ENCODE measurements at places on chromosomes 5 and 9.

DNA sequence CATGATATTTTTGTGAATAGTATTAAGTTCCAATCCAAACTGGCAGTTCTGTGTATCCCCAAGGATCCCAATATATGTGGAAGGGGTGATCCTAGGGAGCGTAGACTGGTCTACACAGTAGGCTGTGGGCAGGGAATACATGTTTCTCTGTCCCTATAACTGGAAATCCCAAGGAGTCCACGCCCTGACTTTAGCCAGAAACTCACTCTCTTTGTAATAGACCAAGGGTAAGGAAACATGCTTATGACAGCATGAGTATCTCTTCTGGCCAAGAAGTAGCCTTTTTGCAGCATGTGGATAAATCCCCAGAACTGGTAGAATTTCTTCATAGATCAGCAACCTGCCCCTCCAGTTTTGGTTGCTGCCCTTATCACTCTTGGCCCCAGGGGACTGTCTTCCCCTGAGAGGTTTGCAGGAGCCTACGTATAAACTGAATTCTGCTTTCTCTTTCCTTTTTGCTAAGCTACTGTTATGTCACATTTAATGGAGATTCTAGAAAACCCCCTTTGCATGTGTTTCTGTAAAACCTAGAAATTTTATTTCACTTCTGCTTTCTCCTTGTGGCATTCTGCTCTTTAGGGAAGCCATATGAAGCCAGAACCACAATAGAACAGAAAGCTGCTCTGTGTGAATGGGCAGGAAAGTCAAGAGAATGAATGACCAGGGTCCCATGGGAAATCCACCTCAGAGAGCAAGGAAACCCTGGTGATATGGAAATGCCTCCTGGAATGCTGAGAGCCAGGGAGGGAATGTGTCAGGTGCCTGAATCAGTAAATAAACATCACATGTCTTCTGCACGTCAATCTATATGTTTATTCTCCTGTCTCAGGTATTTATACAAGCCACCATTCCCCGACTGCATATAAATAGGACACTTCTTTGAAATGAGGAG, 3.5 kb downstream of the IFNA2 start:
- peaks cover 7% of the 10 kb centered on the region for H3K4me1 ChIP-seq
- no peak overlapping the region for H3K27ac ChIP-seq
- no peaks in the 10 kb centered on the region for H3K36me3 ChIP-seq
- H3K4me3 ChIP-seq = peak overlapping the region; percentile 26
- H3K27me3 ChIP-seq = no peaks in the 10 kb centered on the region
- DNase-seq = no peak

GRCh38 chr5:61951295-61951694, 354.7 kb upstream of the KIF2A start:
- no peaks in the 10 kb centered on the region for H3K27me3 ChIP-seq
- H3K4me3 ChIP-seq = no peak overlapping the region
- no peak overlapping the region for H3K27ac ChIP-seq
- H3K4me1 ChIP-seq = no peaks in the 10 kb centered on the region
- no peaks in the 10 kb centered on the region for H3K36me3 ChIP-seq
- DNase-seq = no peak

DNA sequence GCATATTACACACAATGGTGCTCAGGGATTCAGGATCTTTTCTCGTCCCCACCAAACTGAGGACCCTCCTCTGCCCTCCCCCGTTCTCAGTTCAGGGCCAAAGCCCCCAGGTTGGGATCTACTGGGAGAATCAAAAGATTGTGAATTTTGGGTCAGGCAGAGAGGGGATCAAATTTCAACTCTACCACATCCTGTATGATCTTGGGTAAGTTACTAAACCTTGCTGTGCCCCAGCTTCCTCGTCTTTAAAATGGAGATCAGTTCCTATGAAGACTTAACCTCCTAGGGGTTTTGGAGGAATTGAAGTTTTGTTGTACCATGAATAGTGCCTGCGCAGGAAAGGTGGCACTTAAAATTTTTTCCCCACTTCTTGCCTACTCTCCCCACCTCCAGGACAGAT, 62.4 kb downstream of the RAI14 start:
- no peak for DNase-seq
- H3K27ac ChIP-seq = peak overlapping the region; percentile 69
- no peak overlapping the region for H3K4me3 ChIP-seq
- peaks cover 3% of the 10 kb centered on the region for H3K4me1 ChIP-seq
- no peaks in the 10 kb centered on the region for H3K36me3 ChIP-seq
- H3K27me3 ChIP-seq = no peaks in the 10 kb centered on the region

GRCh38 chr9:101683236-101683635, 55.2 kb downstream of the GRIN3A start:
- no peaks in the 10 kb centered on the region for H3K4me1 ChIP-seq
- DNase-seq = no peak
- no peak overlapping the region for H3K4me3 ChIP-seq
- H3K36me3 ChIP-seq = no peaks in the 10 kb centered on the region
- no peaks in the 10 kb centered on the region for H3K27me3 ChIP-seq

- no peak overlapping the region for H3K27ac ChIP-seq
- H3K4me3 ChIP-seq = no peak overlapping the region
- H3K4me1 ChIP-seq = no peaks in the 10 kb centered on the region
- no peaks in the 10 kb centered on the region for H3K36me3 ChIP-seq
Observed at GRCh38 chr5:801472-801871, 16.9 kb upstream of the ZDHHC11B start.

DNA sequence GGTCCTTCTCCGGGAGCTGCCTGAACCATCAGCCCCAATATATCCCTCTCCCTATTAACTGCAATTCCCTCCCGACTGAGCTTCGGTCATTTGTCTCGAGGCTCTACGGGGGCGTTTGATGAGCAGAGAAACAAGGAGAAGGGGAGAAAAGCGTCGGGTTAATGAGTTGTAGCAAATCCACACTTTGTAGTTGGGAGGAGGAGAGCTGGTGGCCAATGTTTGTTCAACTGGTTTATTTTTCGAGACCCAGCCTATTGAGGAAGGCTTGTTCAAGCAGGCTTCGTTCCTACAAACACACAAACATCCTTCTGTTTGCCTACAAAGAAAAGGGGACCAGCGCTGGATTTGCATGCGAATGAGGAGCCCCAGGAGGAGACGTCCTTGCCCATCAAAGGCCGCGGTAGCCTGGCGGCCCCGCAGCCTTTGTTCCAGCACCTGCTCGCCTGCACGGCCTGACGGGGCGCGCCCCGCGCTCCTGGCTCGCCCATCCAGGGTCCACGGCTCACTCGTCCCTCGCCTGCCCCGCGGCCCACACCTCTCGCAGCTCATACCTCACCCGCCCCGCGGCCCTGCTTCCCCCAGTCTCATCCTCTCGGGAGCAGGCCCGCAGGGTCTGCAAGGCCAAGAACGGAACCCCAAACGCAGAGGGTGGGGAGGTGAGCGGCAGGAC, 4.6 kb downstream of the FOXD1 start:
- peaks cover 2% of the 10 kb centered on the region for H3K36me3 ChIP-seq
- peaks cover 15% of the 10 kb centered on the region for H3K27me3 ChIP-seq
- H3K4me1 ChIP-seq = peaks cover 19% of the 10 kb centered on the region
- H3K4me3 ChIP-seq = no peak overlapping the region
- DNase-seq = no peak

- H3K4me3 ChIP-seq = no peak overlapping the region
- H3K27ac ChIP-seq = no peak overlapping the region
- no peaks in the 10 kb centered on the region for H3K27me3 ChIP-seq
- DNase-seq = no peak
Observed at GRCh38 chr9:100478192-100478591, 5.2 kb downstream of the TMEFF1 start.

DNA sequence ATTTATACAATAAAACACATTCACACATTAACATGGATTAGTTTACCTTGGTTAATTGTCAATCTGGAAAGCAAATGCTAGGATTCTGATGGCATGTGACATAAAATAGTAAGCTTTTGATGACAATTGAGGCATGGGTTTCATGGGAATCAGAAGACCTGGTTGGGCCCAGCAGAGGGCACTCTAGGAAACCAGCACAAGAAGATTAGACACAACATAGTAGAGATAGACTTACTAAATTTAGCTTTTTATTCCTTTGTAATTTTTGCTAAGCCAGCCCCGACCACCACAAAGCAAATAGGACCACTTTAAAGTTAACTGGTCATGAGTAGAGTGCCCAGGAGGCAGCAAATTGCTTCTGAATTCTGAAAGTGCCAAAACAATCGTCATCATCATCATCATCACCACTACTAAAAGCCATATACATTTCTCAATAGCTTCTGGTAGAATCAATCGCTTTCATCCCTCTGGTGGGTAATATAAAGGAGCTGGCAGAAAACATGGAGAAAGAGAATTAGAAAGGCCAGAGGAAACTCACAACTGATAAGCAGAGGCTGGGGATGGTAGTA, 163.2 kb downstream of the ARRDC3 start:
- no peak overlapping the region for H3K4me3 ChIP-seq
- H3K27ac ChIP-seq = no peak overlapping the region
- no peak for DNase-seq
- H3K27me3 ChIP-seq = no peaks in the 10 kb centered on the region
- H3K4me1 ChIP-seq = peaks cover 8% of the 10 kb centered on the region
- H3K36me3 ChIP-seq = no peaks in the 10 kb centered on the region

DNA sequence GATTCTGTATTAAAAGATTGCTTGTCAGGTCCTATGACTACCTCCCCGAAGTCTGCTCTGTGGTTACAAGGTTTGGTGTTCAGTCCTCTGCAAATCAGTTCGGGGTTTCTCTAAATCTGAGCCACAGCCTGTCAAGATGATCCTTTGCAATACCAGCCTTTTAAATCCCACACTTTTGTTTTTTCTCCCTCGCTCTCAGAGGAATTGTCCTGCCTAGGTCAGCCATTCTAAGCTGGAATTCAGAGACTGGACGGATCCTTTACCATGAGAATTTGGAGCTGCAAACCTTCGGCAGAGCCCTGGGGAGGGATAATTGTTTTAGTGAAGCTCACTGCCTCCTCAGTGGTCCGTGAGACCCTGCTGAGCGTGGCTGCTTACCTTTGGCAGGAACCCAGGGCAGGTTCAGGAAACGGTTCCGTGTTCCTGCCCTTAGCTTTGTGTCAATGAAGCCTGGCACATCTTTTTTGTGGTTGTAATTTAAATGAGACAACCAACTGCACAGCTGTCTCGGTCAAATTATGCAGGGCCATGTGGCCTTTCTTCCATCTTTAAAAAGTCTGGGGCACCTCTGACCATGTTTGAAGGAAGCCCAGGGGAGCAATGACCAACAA, 47.2 kb downstream of the EBF1 start:
- H3K36me3 ChIP-seq = no peaks in the 10 kb centered on the region
- H3K4me3 ChIP-seq = peak overlapping the region; percentile 75
- DNase-seq = no peak
- H3K4me1 ChIP-seq = peaks cover 36% of the 10 kb centered on the region
- peak overlapping the region; percentile 50 for H3K27ac ChIP-seq

DNA sequence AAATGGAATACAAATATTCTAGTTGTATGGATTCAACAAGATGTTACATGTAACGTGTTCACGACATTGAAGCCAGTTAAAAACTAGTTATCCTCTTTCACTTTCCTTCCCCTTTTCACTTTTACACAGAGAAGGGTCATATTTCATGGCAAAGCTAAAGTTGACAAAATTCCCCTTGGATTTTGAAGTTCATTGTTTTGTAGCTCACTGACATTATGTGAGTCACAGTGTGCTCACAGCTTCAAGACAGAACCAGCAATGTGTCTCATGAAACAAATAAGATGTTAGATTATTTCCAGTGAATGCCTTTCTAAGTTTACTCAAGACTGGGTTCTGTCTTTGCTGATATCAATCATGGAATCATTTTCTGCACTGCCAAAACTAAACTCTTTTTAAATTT, 535.5 kb upstream of the GRIN3A start:
- no peak overlapping the region for H3K4me3 ChIP-seq
- no peaks in the 10 kb centered on the region for H3K4me1 ChIP-seq
- no peak overlapping the region for H3K27ac ChIP-seq
- no peaks in the 10 kb centered on the region for H3K27me3 ChIP-seq

- no peak overlapping the region for H3K4me3 ChIP-seq
- H3K27me3 ChIP-seq = no peaks in the 10 kb centered on the region
- DNase-seq = no peak
- H3K27ac ChIP-seq = no peak overlapping the region
Observed at GRCh38 chr9:138101444-138102234, 224.1 kb downstream of the CACNA1B start.

DNA sequence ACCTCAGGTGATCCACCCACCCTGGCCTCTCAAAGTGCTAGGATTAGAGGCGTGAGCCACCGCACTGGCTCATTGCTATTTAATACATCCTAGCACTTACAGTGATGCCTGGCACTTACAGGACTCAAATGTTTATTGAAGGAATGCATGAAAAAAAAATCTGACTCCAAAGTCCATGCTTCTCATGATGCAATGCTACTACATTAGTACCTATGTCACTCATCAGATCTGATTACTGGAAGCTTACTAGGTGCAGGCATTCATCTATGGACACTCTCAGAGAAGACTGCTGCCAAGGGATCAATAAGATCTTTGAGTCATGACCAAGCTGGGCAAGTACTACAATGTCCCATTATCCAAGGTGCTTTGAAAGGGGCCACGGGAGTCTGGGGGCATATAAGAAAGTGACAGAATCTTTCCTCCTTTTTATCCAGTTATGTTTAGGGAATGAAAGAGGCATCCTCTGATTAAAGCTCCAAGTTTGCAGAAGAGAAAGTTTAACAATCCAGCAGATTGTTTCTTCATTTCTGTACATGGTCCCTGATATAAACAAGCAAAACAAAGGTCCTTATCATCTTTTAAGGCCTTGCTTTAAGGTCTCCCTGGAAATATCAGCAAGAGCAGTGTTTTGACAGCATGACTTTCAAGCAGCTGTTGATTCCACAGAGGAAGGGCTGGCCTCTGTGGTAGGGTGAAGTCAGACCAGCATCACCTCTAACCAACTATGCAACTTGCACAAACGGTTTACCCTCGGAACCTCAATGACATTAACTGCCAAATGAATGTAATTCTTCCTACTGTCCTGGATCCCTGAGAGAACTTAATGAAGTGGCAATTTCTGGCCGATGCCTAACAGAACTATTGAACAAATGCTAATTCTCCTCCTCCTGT, 35.9 kb downstream of the ARPC5L start:
- no peak for DNase-seq
- H3K27ac ChIP-seq = no peak overlapping the region
- H3K36me3 ChIP-seq = peaks cover 34% of the 10 kb centered on the region
- H3K4me3 ChIP-seq = no peak overlapping the region

DNA sequence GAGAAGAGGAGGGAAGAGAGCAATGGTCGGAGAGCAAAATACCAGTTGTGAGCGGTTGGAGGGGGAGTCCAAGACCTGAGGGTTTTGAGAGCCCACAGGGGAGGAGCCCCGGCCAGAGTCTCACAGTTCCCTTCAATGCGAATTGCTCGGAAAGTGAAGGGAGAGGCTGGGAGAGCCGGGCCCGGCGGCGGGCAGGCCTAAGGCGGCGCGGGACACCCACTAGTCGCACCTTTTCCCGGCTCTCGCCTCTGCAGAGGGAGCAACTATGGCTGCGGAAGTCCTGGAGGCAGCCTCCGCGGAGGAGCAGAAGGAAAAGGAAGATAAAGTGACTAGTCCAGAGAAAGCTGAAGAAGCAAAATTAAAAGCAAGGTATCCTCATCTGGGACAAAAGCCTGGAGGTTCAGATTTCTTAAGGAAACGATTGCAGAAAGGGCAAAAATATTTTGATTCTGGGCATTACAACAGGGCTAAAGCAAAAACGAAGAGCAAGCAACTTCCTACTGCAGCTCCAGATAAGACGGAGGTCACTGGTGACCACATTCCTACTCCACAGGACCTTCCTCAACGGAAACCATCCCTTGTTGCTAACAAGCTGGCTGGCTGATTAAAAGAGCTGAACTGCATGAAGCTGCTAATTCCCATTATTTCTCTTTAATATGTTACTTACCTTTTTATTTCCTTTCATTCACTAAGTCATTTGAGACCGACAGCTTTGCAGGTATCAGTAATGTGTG, 6.5 kb upstream of the BTNL3 start:
- no peak for DNase-seq
- no peaks in the 10 kb centered on the region for H3K36me3 ChIP-seq
- H3K4me1 ChIP-seq = no peaks in the 10 kb centered on the region
